Globus pallidus (tissue), 1 donor: ENCODE measurements at places on chromosomes 4 and X.

DNA sequence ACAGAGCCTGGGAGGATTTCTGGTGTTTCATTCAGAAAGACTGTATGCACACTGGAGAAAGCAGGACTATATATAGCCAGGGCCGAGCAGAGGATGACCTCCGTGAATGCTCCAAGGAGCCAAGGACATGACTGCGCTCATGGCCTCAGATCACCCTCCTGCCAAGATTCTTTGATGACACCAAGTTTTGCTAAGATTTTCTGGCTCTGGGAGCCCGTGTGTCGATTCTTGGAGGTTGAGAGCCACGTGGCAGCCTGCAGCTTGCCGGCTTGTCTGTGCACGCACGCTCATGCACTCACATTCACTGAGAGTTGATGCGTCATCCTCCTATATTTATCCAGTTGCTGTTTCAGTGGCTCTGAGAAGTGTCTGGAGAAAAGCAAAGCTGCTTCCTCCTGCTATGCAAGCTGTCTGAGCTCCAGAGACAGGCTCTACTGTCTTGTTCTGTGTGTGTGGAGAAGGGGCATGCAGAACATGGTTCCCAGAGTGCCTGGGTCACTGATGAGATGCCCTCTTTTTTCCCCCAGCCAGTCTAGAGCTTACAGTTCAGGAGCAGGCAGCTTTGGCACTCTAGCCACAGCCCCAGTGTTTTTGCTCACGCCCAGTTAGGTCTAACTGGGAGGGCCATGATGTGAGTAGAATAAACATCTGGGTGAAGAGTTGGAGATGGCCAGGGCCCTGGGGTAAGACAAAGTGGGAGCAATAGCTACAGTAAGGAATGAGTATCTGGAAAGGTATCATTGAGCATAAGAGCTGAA, 64.9 kb upstream of the SCOC start:
- peak; percentile 29 for DNase-seq

GRCh38 chrX:452598-452997, 65.9 kb upstream of the PPP2R3B start:
- DNase-seq: no peak

- no peak for DNase-seq
These were observed 77.5 kb upstream of the ELOVL6 start for GRCh38 chr4:110275871-110276270.

DNA sequence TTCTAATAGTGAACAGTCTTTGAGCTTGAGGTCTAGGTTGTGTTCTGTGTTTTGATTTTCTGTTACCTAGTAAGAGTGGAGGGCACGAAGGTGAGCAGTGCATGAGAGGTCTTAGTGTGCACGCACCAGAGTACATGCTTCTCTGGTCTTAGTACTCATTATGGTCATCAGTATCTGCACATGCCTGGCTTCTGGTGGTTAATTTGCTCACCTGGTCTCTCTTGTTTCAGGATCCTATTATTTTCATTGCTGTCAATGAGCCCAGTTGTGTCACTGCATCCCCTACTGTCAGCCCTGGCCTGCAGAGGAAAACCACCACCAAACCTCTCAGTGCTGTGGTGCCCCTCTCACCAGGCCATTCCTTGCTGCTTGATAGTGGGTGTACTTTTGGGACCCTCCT, 54.8 kb downstream of the NSUN7 start:
- DNase-seq: no peak

- no peak for DNase-seq
These were observed 33.6 kb upstream of the RPL34 start for GRCh38 chr4:108586778-108587177.

DNA sequence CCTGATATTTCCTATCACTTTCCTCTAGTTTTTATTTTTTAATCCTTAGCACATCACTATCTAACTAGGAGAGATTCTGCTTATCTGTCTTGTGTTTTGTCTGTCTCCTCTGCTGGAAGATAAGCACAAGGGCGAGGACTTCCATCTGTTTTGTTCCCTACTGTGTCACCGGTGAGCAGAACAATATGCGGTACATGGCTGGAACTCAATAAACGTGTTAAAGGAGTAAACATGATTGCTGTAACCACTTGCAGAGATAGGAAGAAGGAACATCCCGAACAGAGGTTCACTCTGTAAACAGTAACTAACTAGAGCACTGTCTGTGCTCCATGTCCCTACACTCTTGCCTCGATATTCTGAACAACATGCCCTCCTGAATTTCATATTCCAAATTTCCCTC, 5.2 kb downstream of the HS3ST1 start:
- DNase-seq: no peak

DNA sequence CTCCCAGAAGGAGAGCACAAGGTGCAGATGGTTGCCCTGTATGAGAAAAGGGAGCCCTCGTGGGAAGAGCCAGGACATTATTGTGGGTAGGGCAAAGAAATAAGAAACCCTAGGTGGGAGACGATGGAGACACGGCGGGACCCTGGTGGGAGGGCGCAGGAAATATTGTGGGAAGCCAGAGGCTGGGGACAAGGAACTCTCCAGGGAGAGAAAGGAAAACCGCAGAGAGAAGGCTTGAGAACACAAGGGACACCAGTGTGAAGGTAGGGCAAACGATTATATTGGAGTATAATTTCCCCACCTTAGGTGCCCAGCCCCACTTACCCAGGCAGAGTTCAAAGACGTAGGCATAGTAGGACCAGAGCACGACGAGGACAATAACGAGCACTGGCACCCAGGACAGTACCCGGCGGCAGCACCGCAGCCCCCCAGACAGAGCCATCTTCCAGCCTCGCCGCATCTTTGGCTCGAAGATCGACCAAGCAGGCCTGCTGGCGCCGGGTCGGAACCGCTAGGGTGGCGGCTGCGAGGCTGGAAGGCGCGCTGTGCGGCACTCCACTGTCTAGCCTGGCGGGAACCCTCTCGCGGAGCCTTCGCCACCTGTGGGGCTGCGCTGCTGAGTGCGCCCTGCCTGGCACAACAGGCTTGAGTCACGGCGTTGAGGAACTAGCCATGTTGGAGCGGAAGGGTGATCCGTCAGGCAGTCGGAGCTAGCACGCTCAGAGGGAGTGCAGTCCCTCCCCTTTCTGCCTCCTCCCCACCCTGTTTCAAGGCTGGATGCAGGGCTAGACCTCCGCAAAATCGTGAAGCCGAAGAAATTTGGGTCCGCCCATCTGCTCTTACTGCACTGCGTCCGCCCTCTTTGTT, at the start of gene ZDHHC15:
Gene ZDHHC15, minus strand, starts transcription at position 473 of the 867 bp plus-strand sequence. Its CDS starts 13 bp downstream, at position 460.
- DNase-seq: peak; percentile 33
